ENCODE measurements at places on chromosomes 6 and 20.

GRCh38 chr20:18019068-18019467, 38.6 kb downstream of the OVOL2 start:
- peak; percentile 48 for DNase-seq

GRCh38 chr6:104558746-104559145, 301.0 kb downstream of the HACE1 start:
- DNase-seq, result no peak

GRCh38 chr6:43328528-43328927, 19.9 kb upstream of the CRIP3 start:
- DNase-seq, result no peak

- no peak for DNase-seq
Measured at GRCh38 chr6:45724511-45724910, 291.1 kb downstream of the CLIC5 start.

DNA sequence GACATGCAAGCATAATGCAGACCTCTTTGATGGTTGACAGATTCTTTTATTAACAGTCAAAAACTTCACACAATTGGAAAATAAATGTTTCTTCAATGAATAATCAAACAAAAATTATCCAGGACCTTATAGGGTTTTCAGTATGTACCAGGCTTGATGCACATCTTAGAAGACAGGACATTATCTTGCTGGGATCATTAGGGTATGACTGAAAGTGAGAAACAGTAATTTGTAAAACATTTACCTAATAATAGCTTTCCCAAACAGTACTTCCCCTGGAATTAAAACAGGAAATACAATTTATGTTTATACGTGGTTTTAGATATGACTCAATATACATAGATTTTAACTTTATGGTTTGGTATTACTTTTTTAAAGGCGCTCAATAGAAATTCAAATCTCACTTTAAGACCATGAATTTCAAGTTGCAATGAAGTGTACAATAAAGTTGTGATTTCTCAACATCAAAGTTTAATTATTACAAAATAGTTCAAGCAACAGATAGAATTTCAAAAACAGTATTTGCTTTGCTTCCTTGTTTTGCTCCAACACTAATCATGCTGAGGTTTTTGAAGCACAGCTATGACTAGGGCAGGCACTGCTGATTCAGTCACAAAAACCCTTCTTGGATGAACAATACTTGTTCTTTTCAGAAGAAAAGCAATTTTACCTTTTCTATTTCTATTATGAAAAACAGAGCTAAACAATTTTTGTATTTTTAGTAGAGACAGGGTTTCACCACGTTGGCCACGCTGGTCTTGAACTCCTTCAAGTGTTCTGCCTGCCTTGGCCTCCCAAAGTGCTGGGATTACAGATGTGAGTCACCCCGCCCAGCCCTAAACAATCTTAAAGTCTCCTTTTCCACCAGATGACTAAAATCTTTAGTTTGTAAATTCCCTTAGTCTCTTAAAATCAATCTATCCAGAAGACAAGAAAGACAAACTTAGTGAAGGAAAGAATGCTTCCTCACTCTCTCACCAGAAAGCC, 13.7 kb downstream of the SOD2 start:
- no peak for DNase-seq

GRCh38 chr6:132341646-132342045, 59.6 kb downstream of the MOXD1 start:
- DNase-seq, result no peak

DNA sequence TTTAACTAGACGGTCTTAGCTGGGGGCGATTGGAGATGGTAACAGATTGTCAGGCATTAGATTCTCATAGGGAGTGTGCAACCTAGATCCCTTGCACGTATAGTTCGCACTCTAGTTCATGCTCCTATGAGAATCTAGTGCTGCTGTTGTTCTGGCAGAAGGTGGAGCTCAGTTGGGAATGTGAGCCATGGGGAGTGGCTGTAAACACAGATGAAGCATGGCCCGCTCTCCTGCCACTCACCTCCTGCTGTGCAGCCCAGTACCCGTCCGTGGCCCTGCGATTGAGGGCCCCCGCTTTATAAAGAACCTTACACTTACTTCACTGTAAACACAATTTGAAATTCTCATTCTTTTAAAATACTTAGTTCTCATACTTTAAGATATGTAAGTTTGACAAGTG, 339.4 kb downstream of the CDH26 start:
- no peak for DNase-seq

DNA sequence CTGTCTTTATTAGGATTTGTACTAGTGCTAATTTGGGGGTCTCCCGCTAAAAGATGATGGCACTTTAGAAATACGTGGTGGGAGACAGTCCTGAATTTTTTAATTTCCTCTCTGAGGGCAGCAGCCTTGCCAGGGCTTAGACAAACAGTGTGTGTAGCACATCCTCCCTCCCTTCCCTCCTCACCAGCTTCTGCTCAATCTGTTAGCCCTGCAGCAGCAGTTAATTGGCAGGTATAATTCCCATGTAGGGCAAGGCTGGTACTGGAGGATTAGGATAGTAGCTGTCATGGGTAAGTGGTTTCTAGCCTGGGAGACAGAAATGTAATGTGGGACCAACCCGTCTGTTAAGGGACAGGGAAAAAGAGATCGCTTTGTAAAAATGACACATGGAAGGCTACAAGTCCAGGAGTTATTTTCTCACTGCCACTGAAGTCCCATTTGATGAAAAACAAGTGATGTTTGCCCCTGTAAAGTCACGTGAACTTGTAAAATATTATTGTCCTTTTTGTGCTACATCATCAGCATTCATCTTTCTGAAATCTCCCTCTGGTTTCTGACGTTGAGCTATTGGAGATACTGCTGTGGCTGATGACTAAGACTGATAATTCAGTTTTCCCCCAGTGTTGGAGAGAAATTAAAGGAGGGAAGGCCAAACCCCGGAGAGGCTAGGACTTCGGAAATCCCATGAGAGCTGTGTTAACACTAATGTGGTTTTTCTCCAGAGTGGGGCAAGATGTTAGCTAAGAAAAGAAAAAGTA, 40.6 kb downstream of the CTNNBL1 start:
- no peak for DNase-seq

- peak; percentile 71 for DNase-seq
Measured at GRCh38 chr6:100257793-100258395, 206.8 kb downstream of the SIM1 start.

- DNase-seq, result no peak
Measured at GRCh38 chr6:45084257-45084656, 243.9 kb upstream of the RUNX2 start.

DNA sequence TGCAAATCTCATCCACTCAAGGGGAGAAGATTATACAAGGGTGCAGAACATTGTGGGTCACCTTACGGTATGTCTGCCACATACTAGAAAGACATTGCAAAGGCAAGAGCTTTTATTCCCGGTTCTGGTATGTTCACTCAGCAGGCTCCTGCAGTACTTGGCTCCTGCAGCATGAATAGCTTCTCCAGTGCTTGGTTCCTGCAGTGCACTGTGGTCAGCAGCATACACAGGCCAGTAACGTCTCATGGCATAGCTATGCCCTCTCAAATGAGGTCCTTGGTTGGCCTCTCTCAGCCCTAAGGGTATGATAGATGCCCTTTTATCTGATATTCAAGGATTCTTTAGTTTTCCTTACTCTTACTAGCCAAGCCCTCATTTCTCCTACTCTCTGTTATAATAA, 12.6 kb downstream of the TCP11 start:
- DNase-seq, result no peak

GRCh38 chr6:63649269-63649668, 13.7 kb downstream of the PHF3 start:
- peak; percentile 34 for DNase-seq

DNA sequence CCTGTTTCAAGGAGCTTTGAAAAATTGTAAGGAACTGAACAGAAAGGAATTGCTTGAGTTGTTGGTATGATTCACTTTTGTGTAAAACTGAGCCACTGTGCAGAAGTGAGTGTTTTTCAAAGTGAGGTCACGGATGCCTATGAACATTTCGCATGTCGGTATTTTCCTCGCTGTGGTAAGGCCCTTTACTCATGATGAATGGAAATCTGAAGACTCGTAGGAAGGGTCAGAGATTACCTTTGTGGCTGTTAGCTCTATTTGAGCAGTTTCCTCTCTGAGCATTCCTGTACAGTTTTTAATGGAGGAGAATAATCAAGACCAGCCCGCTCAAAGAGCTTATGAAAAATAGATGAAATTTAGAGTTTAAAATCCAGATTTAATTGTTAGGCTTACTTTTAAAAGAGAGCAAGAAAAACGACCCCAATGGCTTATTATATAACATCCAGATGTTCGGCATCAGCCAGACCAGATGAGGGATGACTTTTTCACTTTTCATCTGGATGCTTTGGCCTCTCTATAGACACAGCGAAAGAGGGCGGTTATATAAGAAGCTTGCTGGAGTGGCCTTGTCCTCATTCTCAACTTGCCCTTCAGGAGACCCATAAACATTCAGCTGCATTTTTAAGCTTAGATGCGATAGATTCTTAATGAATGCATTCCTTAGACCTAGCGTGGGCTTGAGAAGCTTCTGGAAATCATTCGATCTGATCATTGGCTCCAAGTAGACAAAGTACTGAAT, 99.5 kb downstream of the CD83 start:
- no peak for DNase-seq

DNA sequence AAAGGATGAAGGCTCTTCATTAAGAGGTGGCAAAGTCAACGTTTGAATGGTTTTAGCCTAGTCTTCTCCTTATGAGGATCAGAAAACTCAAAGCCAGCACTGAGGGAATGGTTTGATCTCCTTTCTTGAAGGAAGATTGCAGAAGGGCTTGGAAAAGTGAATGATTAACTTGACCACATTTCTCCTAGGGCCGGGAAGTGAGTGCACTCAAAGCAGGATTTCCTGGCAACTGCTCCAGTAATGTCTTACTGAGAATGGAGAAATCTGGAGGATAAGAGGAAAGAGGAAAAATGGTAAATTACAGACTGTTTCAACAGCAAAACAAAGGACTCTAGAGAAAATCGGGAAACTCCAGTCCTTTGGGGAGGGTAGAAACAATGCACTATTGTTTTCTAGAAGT, 189.0 kb upstream of the FOXA2 start:
- DNase-seq, result no peak

GRCh38 chr6:120805276-120805675, 529.0 kb downstream of the TBC1D32 start:
- no peak for DNase-seq

DNA sequence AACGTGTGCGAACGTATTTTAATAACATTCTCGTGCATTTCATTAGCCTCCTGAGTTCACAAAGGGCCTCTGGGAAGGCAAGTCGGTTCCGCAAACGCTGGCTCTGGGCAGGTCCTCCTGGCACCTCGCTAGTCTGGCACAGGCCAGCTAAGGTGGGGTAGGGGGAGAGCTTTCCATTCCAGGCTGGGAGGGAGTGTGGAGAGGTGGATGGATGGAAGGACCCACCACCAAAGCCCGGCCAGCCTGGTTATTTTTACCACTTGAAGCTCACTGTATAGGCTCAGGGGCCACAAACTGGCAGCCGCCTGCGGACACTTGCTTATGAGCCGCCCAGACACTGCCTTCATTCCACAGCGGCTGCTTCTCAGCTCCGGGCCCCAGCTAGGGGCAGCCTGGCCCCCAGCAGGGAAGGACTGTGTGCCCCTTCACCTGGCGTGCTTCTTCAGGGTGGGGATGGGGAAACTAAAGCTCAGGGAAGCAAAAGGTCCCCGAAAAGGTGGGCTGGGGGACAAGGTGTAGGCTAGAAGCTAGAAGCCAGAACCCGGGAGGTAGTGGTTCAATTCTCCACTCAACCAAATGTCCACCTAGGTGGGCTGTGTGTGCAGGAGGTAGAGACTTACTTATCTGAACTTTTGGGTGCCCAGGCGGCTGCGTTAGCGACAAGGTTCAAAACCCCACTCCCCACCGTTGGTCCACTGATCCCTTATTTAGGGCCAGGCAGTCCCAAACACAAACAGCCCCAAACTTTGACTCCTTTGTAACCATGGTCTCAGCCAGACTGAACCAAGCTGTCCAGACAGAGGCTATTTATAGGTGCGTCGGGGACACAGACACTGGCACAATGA, 1.7 kb downstream of the PMEPA1 start:
- DNase-seq, result no peak

GRCh38 chr20:9480066-9480465, 34.3 kb upstream of the LAMP5 start:
- DNase-seq, result no peak

GRCh38 chr6:144211160-144211559, 60.8 kb downstream of the STX11 start:
- no peak for DNase-seq

DNA sequence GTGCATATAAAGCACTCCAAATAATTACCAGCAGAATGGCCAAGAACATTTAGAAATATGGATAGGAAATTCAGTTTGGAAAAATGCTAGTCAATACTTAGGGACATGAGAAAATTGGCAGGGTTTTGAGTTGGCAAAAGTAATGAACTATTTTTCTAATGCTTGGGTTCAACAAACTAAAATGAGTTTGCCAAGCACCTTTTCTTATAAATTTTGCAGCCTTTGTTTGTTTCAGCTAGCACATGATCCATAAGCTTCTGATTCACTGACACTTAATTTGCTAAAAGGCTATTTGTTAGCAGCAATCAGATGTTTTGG, 324.8 kb downstream of the QKI start:
- no peak for DNase-seq

- DNase-seq, result no peak
Measured at GRCh38 chr6:146885708-146886457, 287.1 kb downstream of the ADGB start.

DNA sequence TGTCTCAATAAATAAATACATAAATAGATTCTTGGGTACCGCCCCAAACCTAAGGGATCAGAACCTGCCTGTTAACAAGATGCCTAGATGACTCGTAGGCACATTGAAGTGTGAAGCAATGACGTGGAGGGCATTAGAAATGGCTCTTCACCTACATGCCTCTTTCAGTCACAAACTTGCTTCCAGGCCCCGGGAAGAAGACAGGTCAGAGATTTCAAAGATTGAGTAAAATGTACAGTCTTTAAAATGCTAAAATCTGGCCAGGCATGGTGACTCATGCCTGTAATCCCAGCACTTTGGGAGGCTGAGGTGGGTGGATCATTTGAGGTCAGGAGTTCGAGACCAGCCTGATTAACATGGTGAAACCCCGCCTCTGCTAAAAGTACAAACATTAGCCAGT, 480.8 kb upstream of the JARID2 start:
- DNase-seq, result no peak

GRCh38 chr20:41436679-41437078, 70.1 kb upstream of the EMILIN3 start:
- peak; percentile 16 for DNase-seq

DNA sequence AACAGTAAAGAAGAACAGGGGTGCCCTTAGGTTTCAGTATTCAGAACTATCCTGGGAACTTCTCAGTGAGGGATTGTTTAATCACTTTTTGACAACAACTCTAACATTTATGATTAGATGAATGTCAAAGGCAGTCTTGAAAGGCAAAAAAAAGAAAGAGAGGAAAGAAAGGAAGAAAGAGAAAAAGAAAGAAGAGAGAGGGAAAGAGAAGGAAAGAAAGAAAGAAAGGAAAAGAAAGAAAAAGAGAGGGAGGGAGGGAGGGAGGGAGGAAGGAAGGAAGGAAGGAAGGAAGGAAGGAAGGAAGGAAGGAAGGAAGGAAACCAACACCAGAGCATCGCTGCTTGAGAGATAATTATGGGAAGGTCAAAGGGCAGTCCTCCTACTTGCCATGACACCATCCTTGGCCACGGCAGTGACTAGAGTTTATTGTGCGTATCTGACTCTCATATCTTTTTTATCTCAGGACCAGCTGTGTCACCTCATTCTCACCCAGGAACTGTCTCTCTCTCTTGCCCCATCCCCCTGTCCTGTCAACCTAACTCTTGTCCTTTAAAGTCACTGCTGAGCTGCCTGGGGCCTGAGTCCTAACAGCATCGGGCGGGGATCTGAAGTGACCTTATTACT, 96.8 kb upstream of the ATXN1 start:
- no peak for DNase-seq

Data from common myeloid progenitor, CD34-positive (primary cell).